Muscle of back (tissue), 13 donors: ENCODE measurements at places on chromosomes 6 and 20.
A peak's percentile ranks its signal among the peaks of the same experiment; 100 is the strongest.

DNA sequence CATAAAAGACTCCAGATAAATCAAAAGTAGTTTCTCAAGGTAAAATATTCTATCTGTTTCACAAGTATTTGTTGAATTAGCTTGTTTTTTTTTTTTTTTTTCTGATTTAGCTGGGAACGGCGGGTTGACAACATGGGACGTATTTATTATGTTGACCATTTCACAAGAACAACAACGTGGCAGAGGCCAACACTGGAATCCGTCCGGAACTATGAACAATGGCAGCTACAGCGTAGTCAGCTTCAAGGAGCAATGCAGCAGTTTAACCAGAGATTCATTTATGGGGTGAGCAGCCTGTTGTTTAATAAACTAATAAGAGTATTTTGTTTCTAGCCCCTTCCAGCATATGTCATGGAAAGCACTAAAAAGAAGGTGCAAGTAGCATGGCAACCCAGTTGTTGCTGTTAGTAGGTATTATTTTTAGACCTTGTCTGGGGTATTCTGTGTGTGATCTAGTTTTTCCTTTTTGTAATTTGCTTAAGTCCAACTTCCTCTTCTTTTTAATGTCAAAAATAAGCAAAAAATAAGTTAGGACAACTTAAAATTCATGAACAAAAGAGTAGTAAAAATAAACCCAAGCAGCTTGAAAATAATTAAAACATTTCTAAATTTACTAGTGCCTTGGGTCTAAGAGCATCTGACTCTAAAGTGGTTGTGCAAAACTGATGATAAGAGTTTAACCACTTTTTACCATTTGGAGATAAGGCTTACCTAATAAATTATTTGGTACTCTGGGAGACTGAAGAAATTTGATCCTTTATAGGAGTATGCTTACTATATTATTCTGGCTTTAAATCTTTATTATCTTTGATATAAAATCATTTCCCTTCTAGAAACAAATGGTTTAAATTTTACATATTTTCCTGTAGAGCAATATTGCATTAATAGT, 70.8 kb upstream of the DYNLRB1 start:
- no peak for DNase-seq

DNA sequence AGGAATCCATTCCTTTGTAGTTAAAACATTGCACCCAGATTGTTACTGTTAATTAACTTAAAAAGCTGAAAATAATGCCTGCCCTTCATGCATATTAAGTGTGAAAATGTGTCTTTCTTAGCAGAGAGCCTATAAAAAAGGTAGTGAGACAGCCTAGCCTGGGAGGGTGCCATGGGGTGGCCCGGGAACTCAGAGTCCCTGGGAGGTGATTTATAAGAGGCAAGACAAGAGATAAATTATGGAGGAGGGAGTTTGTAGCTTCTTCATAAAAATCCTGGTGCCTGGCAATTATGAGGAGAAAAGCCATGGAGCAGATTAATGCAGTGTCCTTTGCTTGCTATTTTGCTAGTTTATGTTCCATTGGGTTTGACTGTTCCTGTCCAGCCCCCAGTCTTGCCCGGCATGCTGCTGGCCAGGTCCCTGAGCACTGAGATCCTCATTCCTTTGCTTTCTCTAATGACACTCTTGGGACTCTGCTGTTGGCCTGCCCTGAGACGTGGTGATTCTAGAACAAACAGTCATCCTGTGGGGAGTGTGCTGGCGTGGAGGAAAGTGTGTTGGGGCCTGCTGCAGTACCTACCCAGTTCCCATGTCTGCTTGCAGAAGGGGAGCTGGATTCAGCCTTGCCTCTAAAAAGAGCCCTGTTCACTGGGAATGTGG, 4.2 kb downstream of the MLN start:
- no peak for DNase-seq

GRCh38 chr6:27157459-27158315, 89.8 kb upstream of the PRSS16 start:
- peak; percentile 76 for DNase-seq

DNA sequence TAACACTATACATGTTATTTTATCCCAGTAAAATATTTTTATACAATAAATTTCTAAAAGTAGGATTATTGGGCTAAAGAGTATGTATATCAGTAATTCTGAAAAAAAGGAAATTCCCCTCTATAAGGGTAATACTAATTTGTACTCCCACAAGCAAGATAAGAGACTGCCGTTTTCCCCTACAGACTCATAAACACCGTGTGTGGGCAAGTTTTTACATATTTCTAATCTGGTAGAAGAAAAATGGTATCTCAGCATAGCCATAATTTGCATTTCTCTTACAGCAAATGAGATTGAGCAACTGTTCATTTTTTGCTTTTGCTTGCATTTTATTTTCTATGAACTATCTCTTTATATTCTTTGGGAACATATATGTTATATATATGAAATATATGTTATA, 26.0 kb upstream of the MYMX start:
- no peak for DNase-seq

GRCh38 chr20:52805296-52805571, 166.9 kb upstream of the TSHZ2 start:
- no peak for DNase-seq

GRCh38 chr6:39195792-39196385, 33.4 kb downstream of the KCNK5 start:
- DNase-seq: no peak

DNA sequence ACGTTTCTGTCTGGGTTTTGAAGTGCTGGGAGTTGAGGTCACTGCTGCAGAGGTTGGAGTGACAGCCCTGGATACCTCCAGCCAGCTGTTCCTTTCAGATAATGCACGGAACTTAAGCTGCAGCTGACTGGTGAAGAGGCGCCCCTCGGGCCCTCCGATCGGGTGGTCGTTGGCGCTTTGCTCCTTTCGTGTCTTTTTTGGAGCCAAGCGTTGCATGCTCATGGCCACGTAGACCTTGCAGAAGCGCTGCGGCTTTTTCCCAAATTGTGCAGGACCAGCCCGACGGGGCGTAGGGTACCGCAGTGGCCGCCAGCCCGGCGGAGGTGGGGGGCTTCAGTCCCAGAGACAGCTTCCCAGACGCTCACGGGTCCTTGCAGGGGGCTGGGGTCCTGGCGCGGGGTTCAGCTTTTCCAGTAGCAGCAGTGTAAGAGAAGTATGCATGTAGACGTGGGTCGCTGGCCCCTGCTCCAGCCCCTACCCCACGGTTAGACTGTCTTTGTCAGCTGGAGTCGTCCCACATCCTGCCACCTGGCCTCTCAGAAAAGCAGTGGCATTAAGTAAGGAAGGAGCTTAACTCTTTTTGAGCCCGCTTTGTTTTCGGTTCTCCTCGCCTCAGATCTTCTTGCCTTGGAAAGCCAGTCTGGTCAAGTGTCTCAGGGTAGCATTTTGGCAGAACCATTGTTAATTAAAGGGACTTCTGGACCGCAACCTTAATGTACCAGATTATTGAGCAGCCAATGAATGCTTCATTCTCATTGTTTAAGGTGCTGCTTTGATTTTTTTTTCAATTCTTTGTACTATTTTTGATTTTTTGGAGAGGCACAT, 838 bp downstream of the TNFAIP3 start:
- no peak for DNase-seq

DNA sequence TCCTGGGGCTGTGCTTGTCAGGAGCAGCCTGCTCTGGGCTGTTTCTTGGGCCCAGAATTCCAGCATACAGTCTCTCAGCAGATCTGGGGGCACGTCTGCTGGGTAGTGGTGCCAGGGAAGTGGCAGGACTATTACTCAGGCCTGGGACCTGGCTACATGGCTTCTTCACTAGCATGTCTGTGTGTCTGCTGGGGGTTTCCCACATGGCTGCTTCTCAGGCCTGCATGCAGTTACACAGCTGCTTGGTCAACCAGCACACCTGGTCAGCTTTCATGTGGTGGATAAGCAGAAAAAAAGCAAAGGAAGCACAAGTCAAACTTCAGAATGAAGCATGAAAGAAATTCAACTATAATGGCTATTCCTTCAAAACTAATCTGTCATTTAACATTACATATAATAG, 316.2 kb upstream of the NOX3 start:
- no peak for DNase-seq

DNA sequence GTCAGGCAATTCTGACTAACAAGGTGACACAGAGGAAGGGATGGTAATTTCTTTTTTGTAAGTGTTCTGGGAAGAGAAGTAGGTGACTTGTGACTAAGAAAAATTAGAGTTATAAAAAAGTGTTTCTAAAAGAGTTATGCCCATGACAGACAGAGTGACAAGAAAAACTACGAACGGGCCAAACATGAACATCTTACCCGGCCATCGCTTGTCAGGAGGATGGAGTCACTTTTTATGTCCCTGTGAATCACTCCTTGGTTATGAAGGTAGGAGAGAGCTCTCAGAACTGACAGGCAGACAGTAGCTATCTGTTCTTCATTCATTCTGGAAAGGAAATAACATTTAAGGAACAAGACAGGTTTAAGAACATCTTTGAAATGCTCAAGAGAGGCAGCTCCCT, 43.0 kb downstream of the LAMP5 start:
- no peak for DNase-seq

DNA sequence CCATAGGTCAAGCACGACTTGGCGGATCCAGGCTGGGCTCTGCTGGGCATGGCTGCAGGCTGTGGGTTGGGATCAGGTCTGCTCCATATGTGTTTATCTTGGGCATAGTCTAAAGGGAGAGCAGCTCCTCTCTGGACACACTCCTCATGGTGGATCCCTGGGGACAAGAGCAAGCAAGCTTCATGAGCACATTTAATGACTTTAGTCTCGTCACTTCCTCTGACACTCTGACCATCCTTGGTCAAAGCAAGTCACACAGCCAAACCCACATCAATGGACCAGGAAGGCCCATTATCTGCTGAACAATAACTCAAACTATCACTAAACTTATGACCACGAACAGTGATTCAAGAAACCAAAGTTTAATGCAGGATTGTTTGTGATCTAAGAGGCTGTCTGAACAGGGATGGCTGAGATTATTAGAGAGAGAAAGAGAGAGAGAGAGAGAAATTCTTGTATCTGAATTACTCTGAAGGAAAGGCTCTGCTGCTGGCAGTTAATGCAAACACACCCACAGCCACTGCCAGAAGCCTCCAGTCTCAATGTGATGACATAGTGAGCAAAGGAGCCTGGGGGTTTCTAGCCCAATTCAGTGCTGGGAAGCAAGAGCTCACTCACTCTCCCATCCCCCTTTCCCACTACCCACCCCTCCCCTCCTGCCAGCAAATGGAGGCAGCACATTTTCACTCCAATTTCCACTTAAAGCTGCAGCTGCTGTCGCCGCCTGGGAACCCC, 490.2 kb upstream of the SULF2 start:
- peak; percentile 80 for DNase-seq

GRCh38 chr20:11843289-11843688, 74.4 kb upstream of the BTBD3 start:
- DNase-seq: no peak

- no peak for DNase-seq
These were observed 28.8 kb upstream of the GMPR start for GRCh38 chr6:16209539-16209938.

GRCh38 chr20:43849496-43850186, 65.0 kb upstream of the TOX2 start:
- DNase-seq: no peak

- DNase-seq: no peak
These were observed 208.7 kb downstream of the PRL start for GRCh38 chr6:22087960-22088706.

GRCh38 chr6:35230950-35231349, 17.2 kb downstream of the SCUBE3 start:
- DNase-seq: no peak

DNA sequence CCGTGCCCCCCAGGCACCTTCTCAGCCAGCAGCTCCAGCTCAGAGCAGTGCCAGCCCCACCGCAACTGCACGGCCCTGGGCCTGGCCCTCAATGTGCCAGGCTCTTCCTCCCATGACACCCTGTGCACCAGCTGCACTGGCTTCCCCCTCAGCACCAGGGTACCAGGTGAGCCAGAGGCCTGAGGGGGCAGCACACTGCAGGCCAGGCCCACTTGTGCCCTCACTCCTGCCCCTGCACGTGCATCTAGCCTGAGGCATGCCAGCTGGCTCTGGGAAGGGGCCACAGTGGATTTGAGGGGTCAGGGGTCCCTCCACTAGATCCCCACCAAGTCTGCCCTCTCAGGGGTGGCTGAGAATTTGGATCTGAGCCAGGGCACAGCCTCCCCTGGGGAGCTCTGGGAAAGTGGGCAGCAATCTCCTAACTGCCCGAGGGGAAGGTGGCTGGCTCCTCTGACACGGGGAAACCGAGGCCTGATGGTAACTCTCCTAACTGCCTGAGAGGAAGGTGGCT, 960 bp downstream of the TNFRSF6B start:
- no peak for DNase-seq

- no peak for DNase-seq
These were observed 301.5 kb downstream of the BMP7 start for GRCh38 chr20:56964901-56965300.

DNA sequence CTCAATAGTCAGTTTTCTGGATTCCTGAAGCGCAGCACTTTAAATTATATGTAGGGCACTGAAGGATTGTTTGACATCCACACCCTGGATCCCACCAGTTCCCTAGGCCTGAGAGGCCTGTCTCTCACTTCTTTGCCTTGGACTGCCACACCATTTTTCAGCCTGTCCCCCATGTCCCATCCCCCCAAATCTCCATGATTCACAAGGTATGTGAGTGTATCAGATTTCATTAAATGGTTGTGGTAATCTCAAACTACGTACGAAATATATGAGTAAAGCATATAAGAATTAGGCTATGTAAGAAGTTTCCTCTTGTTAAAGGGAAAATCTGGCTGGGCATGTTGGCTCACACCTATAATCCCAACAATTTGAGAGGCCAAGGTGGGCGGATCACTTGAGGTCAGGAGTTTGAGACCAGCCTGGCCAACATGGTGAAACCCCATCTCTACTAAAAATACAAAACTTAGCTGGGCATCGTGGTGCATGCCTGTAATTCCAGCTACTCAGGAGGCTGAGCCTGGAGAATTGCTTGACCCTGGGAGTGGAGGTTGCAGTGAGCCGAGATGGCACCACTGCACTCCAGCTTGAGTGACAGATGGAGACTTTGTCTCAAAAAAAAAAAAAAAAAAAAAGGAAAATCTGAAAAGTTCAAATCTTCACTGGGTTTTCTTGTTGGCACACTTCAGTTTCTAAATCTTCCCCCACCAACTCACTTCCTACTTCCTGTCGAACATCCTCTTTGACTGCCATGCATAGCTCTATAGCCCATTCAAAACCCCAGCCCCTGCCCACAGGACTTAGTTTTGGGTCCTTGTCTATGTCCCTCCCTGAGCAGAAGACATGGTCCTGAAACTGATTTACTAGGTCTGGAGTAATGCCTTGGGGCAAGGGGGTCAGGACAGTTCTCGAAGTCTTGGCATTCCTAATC, 97.3 kb upstream of the SHLD1 start:
- DNase-seq: no peak

- DNase-seq: peak; percentile 22
These were observed 32.7 kb downstream of the HLA-A start for GRCh38 chr6:29974901-29975560.

DNA sequence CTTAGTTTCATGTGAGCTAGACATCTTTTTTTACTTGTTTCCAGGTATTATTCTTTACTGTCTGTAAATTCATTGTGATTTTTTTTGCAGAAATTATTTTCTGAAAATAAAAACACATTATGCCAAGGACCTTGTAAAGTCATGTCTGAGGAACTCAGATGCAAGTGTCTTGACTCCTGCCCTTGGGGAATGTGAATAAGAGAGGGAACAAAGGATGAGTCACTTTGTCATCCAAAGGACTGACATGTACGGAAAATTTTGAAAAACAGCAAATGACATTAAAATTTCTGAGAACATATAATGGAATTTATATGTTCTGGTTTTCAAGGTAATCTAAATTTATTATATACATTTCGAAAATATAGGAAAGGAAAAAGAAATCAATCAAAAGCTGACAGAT, 660.4 kb downstream of the CD109 start:
- DNase-seq: no peak
